ENCODE measurements at places on chromosomes 2 and 18. TPM values are rescaled to one million over a fixed set of nuclear protein-coding genes. Genes with fewer than 3 reads are reported as not detected.
A peak's percentile ranks its signal among the peaks of the same experiment; 100 is the strongest.

- no peaks in the 10 kb centered on the region for H3K36me3 ChIP-seq
- no peaks in the 10 kb centered on the region for H3K4me1 ChIP-seq
- H3K27me3 ChIP-seq, result no peaks in the 10 kb centered on the region
These were observed 115.6 kb upstream of the REG3A start for GRCh38 chr2:79275197-79275596.

DNA sequence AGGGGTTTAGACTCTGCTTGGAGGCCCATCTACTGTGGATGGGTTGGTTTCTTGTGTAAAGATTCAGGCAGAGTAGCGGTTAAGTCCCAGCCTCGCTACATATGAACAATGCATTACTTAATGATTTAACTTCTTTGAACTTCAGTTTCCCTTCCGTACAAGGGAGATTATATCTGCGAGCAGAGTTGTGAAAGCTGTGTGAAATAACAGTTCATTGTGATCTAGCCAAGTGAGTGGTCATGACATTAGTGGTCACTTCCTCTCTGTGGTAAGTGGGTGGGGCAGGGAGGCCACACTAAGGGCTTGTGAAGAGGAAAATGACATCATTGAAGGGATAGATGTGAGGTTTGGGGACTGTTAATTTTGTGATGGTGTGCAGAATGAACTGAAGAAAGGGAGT, 14.1 kb upstream of the MEX3C start:
- no peaks in the 10 kb centered on the region for H3K27me3 ChIP-seq
- no peak overlapping the region for H3K4me3 ChIP-seq
- no peaks in the 10 kb centered on the region for H3K36me3 ChIP-seq
- no peak overlapping the region for H3K27ac ChIP-seq
- no peaks in the 10 kb centered on the region for H3K4me1 ChIP-seq

GRCh38 chr2:231323316-231323715, 72.2 kb upstream of the B3GNT7 start:
- H3K4me1 ChIP-seq, result no peaks in the 10 kb centered on the region
- no peaks in the 10 kb centered on the region for H3K27me3 ChIP-seq
- no peak overlapping the region for H3K27ac ChIP-seq
- H3K4me3 ChIP-seq, result no peak overlapping the region

Gene CHRNG
- polyA plus RNA-seq, result not detected

- H3K4me3 ChIP-seq, result no peak overlapping the region
- H3K36me3 ChIP-seq, result no peaks in the 10 kb centered on the region
- DNase-seq, result no peak
These were observed 8.5 kb upstream of the SP140L start for GRCh38 chr2:230318190-230319121.

GRCh38 chr2:11940121-11940743, 193.8 kb downstream of the LPIN1 start:
- H3K4me1 ChIP-seq, result no peaks in the 10 kb centered on the region
- no peak overlapping the region for H3K4me3 ChIP-seq
- no peaks in the 10 kb centered on the region for H3K36me3 ChIP-seq
- H3K27me3 ChIP-seq, result no peaks in the 10 kb centered on the region
- H3K27ac ChIP-seq, result no peak overlapping the region

- H3K4me1 ChIP-seq, result no peaks in the 10 kb centered on the region
- H3K27ac ChIP-seq, result no peak overlapping the region
These were observed 1085.8 kb downstream of the TDRD15 start for GRCh38 chr2:22209545-22209944.

Gene POTEI
- 0.30 TPM for polyA plus RNA-seq

DNA sequence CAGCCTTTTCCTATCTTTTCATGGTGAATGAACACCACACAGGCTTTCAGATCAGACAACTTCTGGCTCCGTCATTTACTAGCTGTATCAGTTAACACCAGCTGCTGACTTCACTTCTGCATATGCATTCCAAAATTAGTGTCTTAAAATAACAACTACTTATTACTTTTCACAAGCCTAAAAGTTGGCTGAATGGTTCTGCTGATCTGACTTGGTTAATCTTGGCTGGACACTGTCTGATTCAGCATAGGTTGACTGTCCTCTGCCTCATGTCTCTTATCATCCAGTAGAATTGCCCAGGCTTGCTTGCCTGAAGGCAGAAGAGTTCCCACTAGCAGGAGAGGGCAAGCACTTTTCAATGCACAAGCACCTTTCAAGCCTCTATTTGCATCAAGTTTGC, 72.7 kb downstream of the MARCHF4 start:
- no peaks in the 10 kb centered on the region for H3K36me3 ChIP-seq
- H3K27ac ChIP-seq, result no peak overlapping the region
- no peak for DNase-seq
- no peaks in the 10 kb centered on the region for H3K4me1 ChIP-seq
- no peak overlapping the region for H3K4me3 ChIP-seq

GRCh38 chr2:172440795-172441194, 13.4 kb downstream of the ITGA6 start:
- H3K27ac ChIP-seq, result peak overlapping the region; percentile 55
- no peak overlapping the region for H3K4me3 ChIP-seq
- no peaks in the 10 kb centered on the region for H3K27me3 ChIP-seq
- peaks cover 27% of the 10 kb centered on the region for H3K4me1 ChIP-seq
- DNase-seq, result no peak

All from pancreas (tissue), 10 donors.